ENCODE measurements at places on chromosomes 7 and 10. TPM values are rescaled to one million over a fixed set of nuclear protein-coding genes. Genes with fewer than 3 reads are reported as not detected.

DNA sequence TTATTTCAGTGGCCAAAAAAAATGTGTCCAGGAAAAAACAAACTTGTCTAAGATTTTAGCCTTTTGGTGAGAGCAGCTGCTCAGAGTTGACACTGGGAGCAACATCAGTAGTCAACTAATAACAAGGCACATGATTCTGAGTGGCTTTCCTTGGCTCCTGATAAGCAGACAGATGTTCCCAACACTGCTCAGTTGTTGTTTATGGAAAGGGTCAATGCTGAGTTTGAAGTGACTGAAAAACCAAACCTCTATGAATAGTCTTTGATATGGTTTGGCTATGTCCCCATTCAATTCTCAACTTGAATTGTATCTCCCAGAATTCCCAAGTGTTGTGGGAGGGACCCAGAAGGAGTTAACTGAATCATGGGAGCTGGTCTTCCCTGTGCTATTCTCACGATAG, 12.3 kb downstream of the DYDC1 start:
- no peak for DNase-seq
- H3K27me3 ChIP-seq, result no peaks in the 10 kb centered on the region
- H3K27ac ChIP-seq, result no peak overlapping the region
- H3K36me3 ChIP-seq, result no peaks in the 10 kb centered on the region

DNA sequence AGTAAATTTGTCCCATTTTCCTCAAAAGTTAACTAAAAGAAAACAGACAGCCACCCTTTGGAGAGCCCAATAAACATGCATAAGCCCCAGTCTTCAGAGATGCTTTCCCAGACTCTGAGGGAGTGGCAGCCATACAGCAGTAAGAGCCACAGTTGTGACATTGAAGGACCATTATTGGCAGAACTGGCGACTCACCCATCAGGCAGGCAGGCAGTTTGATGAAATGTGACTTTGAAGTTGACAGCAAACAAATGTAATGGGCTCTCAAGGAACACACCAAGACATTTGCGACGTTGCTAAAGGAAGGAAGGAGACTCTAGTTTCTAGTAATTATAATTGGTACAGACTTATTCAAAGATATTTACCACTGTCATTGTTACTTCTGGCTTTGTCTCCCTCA, 287.5 kb upstream of the PHYHIPL start:
- no peak overlapping the region for H3K4me3 ChIP-seq
- no peak overlapping the region for H3K27ac ChIP-seq
- DNase-seq, result no peak
- H3K4me1 ChIP-seq, result no peaks in the 10 kb centered on the region

- no peak for DNase-seq
- H3K4me3 ChIP-seq, result no peak overlapping the region
- H3K4me1 ChIP-seq, result no peaks in the 10 kb centered on the region
- H3K36me3 ChIP-seq, result no peaks in the 10 kb centered on the region
- H3K27me3 ChIP-seq, result no peaks in the 10 kb centered on the region
These were observed 141.0 kb downstream of the FZD1 start for GRCh38 chr7:91405092-91405788.

GRCh38 chr7:105786520-105787470, 89.6 kb downstream of the ATXN7L1 start:
- H3K27ac ChIP-seq, result no peak overlapping the region
- no peak for DNase-seq
- H3K4me1 ChIP-seq, result peaks cover 16% of the 10 kb centered on the region
- peaks cover 7% of the 10 kb centered on the region for H3K36me3 ChIP-seq

DNA sequence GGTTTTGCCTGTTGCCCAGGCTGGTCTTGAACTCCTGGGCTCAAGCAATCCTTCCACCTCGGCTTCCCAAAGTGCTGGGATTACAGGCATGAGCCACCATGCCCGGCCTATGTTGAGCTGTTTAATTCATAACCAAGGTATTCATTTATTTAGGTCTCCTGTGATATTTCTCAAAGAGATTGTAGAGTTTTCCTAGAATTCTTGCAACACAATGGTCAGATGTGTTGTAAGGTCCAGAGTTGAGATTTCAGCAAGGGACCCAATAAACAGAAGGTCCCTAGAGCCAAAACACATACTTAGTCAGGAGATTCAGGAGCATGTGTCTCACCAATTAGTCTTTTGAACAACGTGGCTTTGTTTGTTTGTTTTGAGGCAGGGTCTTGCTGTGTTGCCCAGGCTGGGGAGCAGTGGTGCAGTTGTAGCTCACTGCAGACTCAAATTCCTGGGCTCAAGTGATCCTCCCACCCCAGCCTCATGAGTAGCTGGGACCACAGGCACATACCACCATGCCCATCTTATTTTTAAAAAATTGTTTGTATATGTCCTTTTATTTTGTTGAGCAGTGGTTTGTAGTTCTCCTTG, 321.3 kb upstream of the GALNT17 start:
- H3K27me3 ChIP-seq, result 0 out of 2 replicates have a peak, but pooled peaks cover 3% of the 10 kb centered on the region
- no peak overlapping the region for H3K27ac ChIP-seq
- no peaks in the 10 kb centered on the region for H3K36me3 ChIP-seq
- H3K4me1 ChIP-seq, result no peaks in the 10 kb centered on the region

GRCh38 chr7:91922857-91923256, 17.8 kb upstream of the AKAP9 start:
- H3K27ac ChIP-seq, result no peak overlapping the region
- no peak for DNase-seq
- no peaks in the 10 kb centered on the region for H3K36me3 ChIP-seq
- H3K27me3 ChIP-seq, result no peaks in the 10 kb centered on the region
- H3K4me3 ChIP-seq, result no peak overlapping the region

- no peak overlapping the region for H3K4me3 ChIP-seq
- H3K36me3 ChIP-seq, result no peaks in the 10 kb centered on the region
- peaks cover 6% of the 10 kb centered on the region for H3K4me1 ChIP-seq
- H3K27ac ChIP-seq, result no peak overlapping the region
- H3K27me3 ChIP-seq, result no peaks in the 10 kb centered on the region
These were observed 78.5 kb downstream of the LHPP start for GRCh38 chr10:124539935-124540641.

DNA sequence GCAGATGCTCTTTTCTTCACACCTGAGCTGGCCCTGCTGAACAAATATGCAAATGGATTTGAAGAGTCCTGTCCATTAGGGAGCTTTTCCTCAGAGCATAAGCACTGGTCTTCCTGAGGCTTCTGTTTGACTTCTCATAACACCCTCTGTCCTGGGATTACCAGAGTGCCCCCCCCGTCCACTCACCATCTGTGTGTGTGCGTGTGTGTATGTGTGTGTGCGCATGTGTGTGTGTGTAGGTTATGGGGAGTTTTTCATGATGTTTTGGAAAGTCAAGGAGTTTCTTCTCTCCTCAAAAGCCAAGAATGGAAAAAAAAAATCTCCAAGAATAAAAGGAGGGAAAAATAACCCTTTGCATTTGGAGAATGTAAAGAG, 57.7 kb upstream of the COMTD1 start:
- no peak overlapping the region for H3K4me3 ChIP-seq
- no peaks in the 10 kb centered on the region for H3K27me3 ChIP-seq
- DNase-seq, result no peak
- no peak overlapping the region for H3K27ac ChIP-seq
- no peaks in the 10 kb centered on the region for H3K36me3 ChIP-seq
- H3K4me1 ChIP-seq, result peaks cover 5% of the 10 kb centered on the region

DNA sequence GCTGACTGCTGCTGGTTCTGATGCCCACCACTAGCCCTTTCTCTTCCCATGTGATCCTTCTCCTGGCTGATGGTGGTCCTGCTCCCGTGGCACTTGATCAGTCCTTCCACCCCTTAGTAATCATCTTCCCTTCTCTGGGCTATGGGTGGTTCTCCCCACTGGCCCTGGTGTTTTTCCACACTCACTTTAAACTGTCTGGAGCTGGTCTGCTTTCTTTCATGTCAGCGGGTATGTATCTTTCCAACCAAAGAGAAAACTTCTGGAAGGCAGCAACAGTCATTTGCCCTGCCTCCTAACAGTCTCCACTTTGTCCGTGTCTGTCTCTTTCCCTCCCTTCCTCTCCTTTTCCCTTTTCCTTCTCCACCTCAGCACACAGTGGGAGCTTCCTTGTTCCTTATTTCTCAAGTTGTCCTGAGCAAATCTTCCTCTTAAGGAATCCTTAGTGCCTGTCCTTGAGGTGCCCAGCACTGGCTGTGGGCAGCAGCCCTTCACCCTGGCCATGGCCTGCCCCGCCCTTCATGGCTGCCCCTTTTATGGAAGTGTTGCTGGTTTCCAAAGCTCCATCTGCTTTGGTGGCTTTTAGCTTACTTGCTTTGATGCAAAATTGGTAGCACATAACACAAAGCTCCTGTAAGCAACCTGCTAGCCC, 189.0 kb downstream of the TCF7L2 start:
- no peak overlapping the region for H3K4me3 ChIP-seq
- H3K27ac ChIP-seq, result no peak overlapping the region
- peaks cover 3% of the 10 kb centered on the region for H3K4me1 ChIP-seq
- peaks cover 7% of the 10 kb centered on the region for H3K36me3 ChIP-seq
- H3K27me3 ChIP-seq, result no peaks in the 10 kb centered on the region

Gene ZNF485
- polyA plus RNA-seq, result 3.9 TPM

Gene NAMPT
- 25.5 TPM for polyA plus RNA-seq

Gene BMPER
- 20.0 TPM for polyA plus RNA-seq

DNA sequence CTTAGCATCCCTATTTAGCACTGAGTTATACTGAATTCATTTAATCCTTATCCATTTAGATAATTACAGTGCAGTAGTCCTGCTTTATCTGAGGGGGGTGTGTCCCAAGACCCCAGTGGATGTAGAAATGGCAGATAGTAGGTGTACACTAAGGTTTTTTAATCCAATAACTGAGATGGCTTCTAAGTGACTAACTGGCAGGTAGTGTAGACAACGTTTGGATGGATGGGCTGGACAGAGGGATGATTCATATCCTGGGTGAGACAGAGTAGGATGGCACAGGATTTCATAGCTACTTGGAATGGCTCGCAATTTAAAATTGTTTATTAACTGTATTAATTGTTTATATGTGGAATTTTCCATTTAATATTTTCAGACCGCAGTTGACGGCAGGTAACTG, 295.6 kb downstream of the CCDC3 start:
- no peaks in the 10 kb centered on the region for H3K27me3 ChIP-seq
- no peaks in the 10 kb centered on the region for H3K36me3 ChIP-seq
- H3K27ac ChIP-seq, result peak overlapping the region; percentile 88
- no peak for DNase-seq
- peaks cover 18% of the 10 kb centered on the region for H3K4me1 ChIP-seq

All from SK-N-SH (cell line).